ENCODE measurements at places on chromosomes 7 and 10.

DNA sequence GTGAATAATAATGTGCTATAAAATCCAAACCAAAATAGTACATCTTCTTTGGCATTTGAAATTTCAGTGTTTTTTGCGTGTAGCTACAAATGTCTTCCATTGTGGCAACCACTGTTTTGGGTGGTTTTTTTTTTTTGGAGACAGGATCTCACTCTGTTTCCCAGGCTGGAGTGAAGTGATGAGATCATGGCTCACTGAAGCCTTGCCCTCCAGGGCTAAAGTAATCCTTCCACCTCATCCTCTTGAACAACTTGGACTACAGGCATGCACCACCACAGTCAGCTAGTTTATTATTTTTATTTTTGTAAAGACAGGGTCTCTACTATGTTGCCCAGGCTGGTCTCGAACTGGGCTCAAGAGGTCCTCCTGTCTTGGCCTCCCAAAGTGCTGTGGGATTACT is 455.1 kb downstream of the AUTS2 start:
- no peak for DNase-seq

GRCh38 chr7:135320268-135320667 is 86.6 kb downstream of the STRA8 start:
- DNase-seq: no peak

- no peak for DNase-seq
These were observed 3.2 kb upstream of the ZNF789 start for GRCh38 chr7:99469381-99470065.

GRCh38 chr7:92848441-92848840 is 12.1 kb upstream of the CDK6 start:
- no peak for DNase-seq

- DNase-seq: no peak
These were observed 431.4 kb downstream of the SDK1 start for GRCh38 chr7:3732395-3733005.

- no peak for DNase-seq
These were observed 15.8 kb upstream of the DUSP5 start for GRCh38 chr10:110481919-110482318.

DNA sequence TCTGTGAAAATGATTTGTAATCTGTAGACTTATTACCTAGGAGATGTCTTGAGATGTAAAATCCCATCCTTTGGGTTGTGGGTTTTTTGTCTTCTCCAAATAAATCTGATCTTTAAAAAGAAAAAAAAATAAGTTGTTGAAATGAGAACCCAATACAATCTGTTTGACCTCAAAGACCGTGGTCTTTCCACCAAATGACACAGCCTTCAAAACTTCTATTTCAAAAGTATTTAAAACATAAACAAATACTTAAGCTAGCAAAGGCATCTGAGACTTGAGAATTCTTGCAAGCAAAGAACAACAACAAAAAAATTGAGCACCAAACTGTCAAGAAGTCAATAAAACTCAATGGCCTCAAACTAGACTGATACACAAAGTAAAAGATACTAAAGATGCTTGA is 67.9 kb upstream of the HECW1 start:
- no peak for DNase-seq

DNA sequence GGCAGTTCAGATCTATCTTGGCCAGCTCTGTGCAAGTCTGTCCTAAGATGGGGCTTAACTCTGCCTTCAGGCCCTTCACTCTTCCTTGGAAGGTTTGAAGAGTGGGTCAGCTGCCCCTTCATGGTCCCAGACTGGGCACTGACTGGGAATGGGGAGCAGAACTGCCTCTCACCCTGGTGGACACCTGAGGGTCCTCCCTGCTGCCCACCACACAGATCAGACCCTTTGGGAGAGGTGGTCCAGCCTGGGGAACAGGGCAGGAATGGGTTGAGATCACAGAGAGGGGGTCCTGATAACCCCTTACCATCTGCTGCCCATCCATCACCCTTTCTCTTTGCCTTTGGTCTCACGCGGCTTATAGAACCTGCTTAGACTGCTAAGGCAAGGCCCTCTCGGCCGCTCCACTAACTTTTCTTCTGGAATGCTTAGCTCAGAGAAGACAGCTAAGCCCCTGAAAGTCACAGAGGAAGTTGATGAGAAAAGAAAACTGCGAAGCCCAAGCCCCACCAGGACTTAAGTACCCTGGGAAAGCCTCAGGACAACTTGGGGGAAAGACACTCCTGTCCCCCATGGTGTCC is 402 bp upstream of the CDHR1 start:
- DNase-seq: no peak

GRCh38 chr7:1447551-1448244 is 11.6 kb downstream of the MICALL2 start:
- DNase-seq: no peak

DNA sequence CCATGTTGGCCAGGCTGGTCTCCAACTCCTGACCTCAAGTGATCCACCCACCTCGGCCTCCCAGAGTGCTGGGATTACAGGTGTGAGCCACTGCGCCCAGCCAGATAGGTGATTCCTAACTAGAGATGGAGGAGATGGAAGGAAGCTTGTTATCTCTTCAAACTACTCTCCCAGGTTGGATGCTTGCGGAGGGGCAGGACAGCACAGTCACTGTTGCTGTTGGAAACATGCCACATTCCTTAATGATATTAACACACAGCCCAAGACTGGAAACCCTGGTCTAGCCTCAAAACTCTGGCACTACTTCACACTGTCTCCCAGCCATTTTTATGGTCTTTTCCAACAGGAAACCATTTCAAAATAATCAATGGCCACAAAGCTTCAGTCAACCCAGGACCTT is 468.8 kb upstream of the NRP1 start:
- DNase-seq: no peak

DNA sequence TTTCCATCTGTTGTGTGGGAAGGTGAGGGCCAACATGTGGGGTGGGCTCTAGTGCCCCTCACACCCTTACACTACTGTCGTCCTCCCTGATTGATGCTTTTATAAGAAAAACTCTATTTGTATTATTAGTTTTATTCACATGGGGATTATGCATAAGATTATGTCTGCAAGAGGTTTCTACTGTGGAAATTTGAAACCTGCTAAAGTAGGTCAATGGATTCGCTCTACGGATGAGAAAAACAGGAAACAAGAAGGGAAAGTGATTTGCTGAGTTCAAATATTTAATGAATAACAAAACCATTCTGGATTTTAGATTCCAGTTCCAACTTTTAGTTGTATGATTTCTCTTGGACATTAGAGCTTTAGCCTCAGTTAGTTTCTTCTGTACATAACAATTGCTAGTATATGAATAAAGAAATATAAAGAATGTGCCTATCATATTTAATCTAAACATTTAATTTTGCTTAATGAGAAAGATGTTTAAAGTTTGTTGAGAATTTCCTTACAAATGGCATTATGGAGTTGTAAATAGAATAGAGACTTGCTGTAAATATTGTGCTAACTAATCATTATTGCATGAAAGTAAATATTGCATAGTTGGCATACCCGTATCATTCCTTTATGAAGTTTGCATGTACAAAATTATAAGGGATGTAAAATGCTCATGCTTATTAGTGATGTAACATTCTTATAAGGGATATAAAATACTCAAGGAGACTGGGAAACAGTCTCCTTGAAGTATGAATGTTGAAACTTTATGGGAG is 193.8 kb downstream of the THSD7A start:
- DNase-seq: no peak

DNA sequence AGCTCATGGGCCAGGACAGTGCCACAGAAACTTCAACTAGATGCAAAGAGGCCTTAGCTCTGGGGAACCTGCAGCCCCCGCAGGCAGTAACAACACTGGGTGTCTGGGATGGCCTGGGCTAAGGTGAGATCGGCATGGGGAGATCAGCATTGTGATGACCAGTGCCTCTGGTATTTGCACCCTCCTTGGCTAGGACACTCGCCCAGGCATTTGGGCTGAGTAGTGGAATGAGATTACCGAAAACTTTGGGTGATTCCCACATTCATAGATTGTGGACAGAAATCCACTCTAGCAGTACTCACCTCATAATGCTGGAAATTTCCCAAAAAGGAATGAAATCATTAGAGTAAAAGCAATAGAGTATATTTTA is 70.6 kb upstream of the ZMIZ2 start:
- no peak for DNase-seq

DNA sequence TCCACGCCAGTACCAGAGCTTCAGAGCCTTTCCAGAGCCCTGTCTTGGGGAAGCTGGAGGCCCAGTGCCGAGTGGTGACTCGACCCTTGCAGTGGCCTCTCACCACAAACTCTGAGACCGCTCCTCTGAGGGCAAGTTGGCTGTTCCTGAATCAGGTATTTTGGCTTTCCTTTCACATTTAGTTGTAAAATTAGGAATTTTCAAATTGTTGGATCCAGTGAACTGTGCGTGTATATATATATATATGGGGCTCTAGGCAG is 128.7 kb upstream of the UNC5B start:
- no peak for DNase-seq

GRCh38 chr7:155850001-155850436 is 37.8 kb upstream of the SHH start:
- DNase-seq: no peak

All from RKO (cell line).